ENCODE measurements at places on chromosomes 1 and 21. TPM values are rescaled to one million over a fixed set of nuclear protein-coding genes. Genes with fewer than 3 reads are reported as not detected.

CNIH3 gene
- total RNA-seq = 11.3 TPM

FNDC5 gene
- total RNA-seq = 0.85 TPM

SPATA45 gene
- 1.1 TPM for total RNA-seq

GJA5 gene
- 3.7 TPM for total RNA-seq

VASH2 gene
- total RNA-seq = not detected

FCRLB gene
- 3.1 TPM for total RNA-seq

C1orf116 gene
- not detected for total RNA-seq

Measured in regular cardiac myocyte (primary cell).